SK-N-SH (cell line): ENCODE measurements at places on chromosomes 13 and 19.
A peak's percentile ranks its signal among the peaks of the same experiment; 100 is the strongest.

DNA sequence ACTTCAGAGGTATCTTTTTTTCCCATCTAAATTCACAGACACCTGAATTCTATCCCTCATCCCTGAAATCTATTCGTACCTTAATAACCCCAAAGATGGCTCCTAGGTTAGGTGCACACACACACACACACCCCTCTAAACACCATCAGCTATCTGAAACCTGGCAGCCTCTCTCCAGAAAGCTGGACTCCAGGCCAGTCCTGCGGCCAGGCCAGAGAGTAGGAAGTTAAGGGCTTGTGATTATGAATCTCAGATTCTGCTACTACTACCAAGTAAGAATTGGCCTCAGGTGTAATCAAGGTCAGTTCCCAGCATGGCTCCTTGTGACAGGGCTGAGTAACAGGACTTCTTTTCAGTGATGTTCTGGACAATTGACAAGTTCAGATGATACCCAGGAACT, 244.2 kb upstream of the SERP2 start:
- no peak for DNase-seq

DNA sequence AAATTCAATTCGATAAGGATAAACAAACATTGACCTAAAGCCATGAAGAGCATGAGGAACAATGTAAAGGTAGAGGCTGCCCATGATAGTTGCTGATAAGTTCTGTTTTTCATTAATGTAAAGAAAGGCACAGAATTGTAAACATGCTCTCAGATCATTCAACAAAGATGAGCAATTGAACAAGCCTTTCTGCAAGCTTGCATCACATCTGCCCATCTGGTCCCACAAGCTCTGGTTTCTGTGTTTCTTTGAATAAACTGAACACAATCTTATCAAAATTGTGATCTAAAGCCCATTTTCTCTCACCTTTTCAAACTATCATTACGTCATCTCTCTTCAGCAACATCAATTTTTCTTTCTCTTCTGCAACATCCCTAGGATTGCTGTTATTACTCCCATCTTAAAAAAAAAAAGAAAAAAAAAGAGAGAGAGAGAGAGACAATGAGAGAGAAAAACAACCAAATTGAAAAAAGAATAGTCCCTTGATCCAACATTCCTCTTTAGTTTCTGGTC, 487.2 kb upstream of the GPC6 start:
- no peak for DNase-seq

- no peak for DNase-seq
These were observed 63.1 kb downstream of the GSX1 start for GRCh38 chr13:27855381-27855780.

DNA sequence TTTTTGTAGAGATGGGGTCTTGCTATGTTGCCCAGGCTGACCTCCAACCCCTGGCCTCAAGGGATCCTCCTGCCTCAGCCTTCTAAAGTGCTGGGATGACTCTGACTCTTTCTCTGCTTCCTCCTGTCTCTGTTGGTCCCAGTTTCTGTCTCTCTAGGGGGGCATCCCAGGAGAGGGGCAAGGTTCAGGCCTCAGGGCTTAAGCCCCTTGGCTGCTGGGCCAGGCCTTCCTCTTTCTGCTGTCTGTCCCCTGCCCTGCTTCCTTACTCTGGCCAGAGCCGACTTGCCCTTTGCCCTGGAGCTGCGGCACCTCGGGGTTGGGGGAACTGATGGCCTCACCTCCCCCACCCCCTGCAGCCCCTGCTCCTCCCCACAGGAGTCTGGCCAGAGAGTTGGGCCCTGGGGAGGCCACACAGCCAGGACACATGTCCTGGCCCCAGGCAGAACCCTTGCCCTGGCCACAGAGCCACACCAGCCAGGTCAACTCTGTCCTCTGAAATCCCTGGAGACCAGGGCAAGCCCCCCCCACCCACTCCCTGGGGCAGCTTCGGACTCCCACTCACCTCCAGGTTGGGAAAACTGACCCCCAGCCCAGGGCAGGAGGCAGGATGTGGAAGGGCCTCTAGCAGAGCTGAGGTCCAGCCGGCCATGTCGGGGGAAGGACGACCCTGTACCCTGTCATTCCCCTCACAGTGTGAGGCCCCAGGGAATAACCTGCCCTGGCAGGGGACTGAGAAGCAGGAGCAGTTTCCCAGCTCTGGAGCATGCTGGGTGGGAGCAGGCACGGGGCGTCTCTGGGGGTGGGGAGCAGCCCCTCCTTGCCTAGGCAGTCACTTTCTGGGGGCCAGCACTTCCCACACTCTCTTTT, 23.7 kb downstream of the CEBPA start:
- DNase-seq: no peak

DNA sequence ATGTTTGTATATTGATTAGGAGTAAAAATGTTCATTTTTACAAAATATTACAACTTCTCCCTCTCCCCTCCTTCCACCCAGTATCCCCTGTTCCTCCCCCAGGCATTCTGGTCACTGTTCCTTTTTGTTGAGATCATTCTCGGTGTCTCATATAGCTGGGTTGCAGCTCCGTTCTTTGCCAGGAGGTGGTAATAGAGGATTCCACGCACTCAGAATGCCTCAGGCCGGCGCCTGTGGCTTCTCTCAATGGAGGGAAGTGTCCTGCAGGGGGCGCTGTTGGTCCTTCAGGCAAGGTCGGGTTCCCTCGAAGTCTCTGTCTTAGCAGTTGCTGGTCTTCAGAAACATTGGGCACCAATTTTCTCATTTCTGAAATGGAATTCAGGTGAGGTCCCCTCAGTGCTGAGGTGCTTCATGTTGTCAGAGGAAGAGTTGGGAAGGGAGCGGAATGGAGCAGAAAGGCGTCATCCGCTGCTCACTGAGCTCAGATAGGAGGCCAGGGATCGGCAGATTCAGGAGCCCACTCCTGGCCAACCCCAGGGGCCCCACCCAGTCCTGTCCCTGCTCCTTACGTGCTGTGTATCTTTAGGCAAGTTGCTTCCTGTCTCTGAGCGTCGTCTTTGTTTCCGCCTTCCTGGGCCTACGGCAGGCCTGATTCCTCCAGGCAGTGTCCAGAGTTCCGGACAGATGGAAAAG, 10.3 kb upstream of the GARIN5A start:
- peak; percentile 57 for DNase-seq

GRCh38 chr19:41698746-41699230, 9.6 kb upstream of the CEACAM5 start:
- DNase-seq: no peak

DNA sequence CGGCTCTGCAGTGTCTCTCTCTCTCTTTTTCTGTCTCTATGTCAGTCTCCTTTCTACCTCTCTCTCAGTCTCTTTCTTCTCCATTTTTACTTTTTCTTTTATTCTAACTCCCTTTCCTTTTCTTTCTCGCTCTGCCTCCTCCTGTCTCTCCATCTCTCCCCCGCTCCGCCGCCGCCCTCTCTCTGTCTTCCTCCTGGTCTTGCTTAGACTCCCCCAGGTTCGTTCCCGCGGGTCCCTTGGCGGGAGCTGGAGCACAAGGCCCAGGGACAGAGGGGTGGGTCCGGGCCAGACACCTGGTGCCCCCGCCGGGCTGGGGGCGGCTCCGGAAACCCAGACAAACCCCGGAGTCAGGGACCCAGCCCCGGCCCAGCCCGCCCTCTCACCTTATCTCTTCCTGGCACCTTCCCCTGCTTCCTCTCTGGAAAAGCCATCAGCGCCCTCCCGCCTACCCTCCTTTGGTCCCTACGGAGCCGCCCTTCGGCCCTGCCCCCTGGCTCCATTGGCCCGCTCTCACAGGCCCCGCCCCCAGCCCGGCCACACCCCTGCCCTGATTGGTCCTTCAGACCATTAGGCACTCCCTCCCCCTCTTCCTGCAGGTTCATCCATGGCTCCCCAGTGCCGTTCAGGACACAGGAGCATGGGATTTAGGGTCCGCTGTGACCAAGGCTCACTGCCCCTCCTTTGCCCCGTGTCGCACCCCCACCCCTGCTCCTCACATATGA, 15.4 kb upstream of the NOP53 start:
- DNase-seq: peak; percentile 91

DNA sequence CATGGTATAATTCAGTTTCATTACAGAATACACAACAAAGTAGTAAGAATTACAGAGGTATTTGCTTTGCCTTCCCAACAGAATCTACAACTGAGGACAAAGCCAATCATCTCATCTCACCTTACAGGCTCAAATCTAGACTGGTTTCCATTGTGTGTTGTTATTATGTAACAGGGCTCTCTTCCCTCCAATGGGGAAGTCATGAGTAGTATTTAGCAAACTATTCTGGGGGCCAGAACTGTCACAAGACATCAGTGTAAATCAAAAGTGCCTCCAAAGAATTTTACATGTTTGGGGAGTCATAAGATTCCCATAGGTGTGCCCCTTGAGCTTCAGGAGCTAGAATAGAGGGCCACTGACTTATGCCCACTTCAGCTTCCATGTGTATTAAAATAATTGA, 187.0 kb upstream of the EDNRB start:
- DNase-seq: no peak

DNA sequence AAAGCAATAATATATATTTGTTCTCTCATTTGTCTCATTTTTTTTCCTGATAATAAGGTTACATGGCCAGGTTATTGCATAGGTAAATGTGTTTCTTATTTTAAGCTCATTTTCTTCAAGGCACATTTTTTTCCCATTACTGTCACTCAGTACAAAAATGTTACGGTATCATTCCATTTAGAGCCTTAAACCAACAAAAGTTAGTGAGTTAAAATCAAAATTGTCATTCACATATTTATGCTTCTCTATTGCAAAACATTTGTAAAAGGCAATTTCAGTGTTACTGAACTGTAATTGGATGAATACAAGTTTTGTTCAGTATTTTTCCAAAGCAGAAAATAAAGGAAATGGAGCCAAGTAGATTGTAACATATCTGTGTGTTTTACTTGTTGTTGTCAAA, 117.6 kb upstream of the MAB21L1 start:
- DNase-seq: no peak

DNA sequence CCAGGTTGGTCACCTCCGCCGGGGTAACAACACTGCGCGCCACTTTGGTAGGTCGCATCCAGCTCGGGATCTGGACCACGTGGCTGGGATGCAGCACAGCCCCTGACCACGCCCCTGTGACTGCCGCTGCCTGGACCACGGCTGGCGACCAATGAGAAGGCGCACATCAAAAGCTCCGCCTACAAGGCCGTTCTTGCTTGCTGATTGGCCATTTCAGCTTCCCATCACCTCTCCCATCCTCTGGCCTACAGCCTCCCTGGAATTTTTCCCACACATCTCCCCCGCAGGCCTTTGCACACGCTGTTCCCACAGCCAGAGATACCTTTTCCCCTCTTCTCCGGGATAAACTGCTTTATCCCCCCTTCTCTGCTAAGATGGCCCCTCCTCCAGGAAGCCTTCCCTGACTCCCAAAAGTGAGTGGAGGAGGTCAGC, 12.5 kb upstream of the MAP1S start:
- peak; percentile 87 for DNase-seq

GRCh38 chr19:927780-928401, 2.1 kb downstream of the ARID3A start:
- no peak for DNase-seq

DNA sequence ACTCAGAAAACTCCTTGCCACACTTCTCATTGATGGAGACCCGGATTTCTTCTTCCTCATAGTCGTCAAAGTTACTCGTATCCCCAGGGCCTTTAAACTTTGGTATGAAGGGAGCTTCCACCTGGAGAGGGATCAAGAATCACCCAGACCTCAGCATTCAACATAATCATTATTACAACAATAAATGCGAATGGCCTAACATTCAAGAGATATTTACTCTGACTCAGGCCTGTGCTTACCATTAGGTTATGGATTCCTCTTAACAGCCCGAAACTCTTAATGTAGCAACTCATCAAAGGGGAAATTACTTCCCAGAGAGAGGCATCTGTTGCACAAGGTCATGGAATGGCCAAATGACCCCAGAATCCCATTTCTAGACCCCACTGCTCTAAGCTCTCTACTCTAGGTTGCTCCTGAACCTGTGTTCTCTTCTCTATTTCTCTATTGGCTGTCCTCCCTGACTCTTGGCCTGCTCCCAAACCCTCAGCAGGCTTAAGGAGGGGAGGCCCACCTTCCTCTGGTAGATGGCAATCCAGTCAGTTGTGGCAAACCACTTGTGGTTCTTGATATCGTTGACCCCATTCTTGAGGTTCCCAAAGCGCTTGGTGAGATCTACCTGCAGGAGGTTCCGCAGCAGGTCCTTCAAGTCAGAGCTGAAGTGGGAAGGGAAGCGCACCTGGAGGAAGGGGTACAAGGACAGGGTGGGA, 2.7 kb upstream of the SAMD1 start:
- no peak for DNase-seq

DNA sequence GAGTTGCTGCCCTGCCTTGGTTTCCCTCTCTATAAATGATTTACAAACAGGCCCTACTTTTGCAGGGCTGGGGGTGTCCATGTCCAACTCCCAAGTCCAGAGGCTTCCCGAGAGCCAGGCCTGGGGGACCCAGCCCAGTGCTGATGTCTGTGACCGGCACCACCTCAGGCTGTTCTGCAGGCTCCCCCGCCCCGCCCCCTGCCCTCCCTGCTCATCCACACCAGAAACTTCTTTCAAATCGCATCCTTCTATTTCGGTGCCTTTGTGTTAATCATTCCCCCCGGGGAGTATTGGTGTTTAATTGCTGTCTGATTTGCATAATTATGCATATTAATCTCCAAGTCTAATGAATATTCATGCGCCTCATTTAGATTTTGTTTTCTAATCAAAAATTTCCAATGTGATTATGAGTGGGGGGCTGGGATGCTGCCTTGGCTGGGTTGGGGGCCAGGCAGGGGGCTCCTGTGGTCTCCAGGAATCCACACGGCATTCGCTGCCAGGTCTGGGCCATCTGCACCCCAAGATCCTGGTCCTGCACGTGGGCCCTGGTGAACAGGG, 19.1 kb downstream of the TCF3 start:
- no peak for DNase-seq

- no peak for DNase-seq
These were observed 24.1 kb upstream of the URI1 start for GRCh38 chr19:29917911-29918310.

DNA sequence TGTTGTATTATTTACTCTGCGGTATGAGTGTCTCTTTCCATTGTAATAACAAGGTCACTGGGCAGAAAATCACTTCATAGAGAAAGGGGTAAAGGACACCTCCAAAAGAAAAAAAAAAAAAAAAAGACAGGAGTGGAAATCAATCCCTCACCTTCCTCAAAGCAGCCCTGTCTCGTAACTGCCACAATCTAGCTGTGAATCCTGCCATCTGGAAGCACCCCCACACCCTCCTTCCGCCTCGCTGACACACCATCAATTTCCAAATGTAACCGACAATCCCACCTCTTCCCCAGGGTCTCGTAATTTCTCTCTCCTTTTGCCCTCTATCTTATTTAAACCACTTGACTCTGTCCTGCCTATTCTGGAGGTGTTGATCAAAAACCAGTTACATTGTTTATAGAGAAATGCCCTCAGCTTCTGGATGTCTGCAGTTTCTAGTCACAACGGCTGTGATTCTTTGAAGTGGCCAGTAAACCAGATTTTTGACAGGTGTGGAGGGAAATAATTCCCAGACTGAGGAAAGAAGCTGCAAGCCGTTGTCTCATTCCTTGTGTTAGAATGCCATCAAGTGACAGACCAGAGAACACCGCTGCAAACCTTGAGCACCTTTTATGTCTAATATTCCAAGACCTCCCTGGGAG, 9.1 kb upstream of the POP4 start:
- no peak for DNase-seq

GRCh38 chr19:30148039-30148790, 206.2 kb downstream of the URI1 start:
- no peak for DNase-seq

GRCh38 chr13:98157188-98157587, 14.3 kb downstream of the FARP1 start:
- DNase-seq: no peak

- no peak for DNase-seq
These were observed 56.2 kb downstream of the PEPD start for GRCh38 chr19:33465371-33465770.
